ENCODE measurements at places on chromosomes 7 and 10. TPM values are rescaled to one million over a fixed set of nuclear protein-coding genes. Genes with fewer than 3 reads are reported as not detected.

Gene PAPOLB
- total RNA-seq = not detected

Gene TUBB8
- not detected for total RNA-seq

Gene FAM25A
- total RNA-seq = not detected

Gene DLD
- 45.3 TPM for total RNA-seq

Gene SPDYE8
- total RNA-seq = not detected
